ENCODE measurements at places on chromosomes 6 and 20. TPM values are rescaled to one million over a fixed set of nuclear protein-coding genes. Genes with fewer than 3 reads are reported as not detected.

SNAP91 gene
- total RNA-seq = 4.7 TPM

TCP11 gene
- total RNA-seq = not detected

DNA sequence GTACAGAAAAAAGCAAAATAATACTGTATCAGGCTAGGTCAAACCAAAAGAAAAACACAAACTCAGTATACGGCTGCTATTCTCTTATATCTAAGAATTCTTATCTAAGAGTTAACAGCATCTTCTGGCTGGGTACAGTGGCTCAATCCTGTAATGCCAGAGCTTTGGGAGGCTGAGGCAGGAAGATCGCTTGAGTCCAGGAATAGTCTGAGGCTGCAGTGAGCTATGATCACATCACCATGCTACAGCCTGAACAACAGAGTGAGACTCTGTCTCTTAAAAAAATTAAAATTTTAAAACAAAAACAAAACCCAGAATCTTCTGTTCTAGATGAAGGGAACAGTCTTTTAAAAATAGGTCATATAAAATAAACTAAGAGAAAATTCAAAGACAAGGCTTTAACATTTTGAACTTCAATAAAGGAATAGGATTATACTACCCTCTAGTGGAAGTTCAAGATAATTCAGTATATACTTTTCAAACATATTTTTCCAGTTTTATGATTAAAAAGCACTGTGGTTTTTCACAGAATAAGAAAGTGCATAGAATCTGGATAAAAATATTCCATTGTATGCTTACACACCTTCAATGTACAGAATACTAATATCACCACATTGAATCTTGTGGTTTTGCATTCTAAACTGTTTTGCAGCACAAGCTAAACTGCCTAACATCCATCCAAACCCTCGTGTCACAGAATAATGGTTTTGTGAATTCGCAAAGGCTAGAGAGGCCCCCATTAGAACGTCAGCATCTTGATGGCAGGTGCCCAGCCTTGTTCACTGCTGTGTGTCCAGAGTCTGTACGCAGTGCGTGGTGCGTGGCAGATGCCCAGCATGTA is 39.3 kb downstream of the DTNBP1 start:
- H3K4me3 ChIP-seq = no peak overlapping the region
- no peak overlapping the region for H3K27ac ChIP-seq
- H3K27me3 ChIP-seq = no peaks in the 10 kb centered on the region
- H3K36me3 ChIP-seq = no peaks in the 10 kb centered on the region

- no peaks in the 10 kb centered on the region for H3K27me3 ChIP-seq
- no peak overlapping the region for H3K4me3 ChIP-seq
- no peak for DNase-seq
- H3K36me3 ChIP-seq = no peaks in the 10 kb centered on the region
- no peaks in the 10 kb centered on the region for H3K4me1 ChIP-seq
- no peak overlapping the region for H3K27ac ChIP-seq
Measured at GRCh38 chr6:169899481-169900145, 148.2 kb downstream of the ERMARD start.

DNA sequence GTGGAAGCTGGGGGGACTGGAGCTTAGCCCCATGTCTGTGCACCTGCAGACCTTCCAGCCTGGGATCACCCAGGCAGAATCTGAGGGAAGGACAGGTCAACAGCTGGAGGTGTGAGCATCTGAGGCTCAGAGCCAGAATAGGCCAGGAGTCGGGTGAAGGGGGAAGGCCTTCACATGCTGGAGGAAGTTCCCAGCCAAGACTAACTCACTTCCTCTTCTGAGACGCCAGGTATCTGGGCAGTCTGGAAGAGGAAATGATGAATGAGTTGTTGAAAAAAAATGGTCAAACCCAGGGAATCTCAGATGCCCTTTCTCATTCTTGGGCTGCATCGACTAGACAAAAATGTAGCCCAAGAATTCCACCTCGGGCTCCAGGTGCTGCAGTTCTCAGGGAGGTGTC is 73.6 kb upstream of the TIAM2 start:
- H3K4me1 ChIP-seq = no peaks in the 10 kb centered on the region
- H3K4me3 ChIP-seq = no peak overlapping the region
- no peaks in the 10 kb centered on the region for H3K27me3 ChIP-seq
- DNase-seq = no peak

GRCh38 chr6:121550491-121551010 is 115.1 kb downstream of the GJA1 start:
- no peaks in the 10 kb centered on the region for H3K27me3 ChIP-seq
- H3K27ac ChIP-seq = peak overlapping the region; percentile 28
- DNase-seq = no peak
- H3K36me3 ChIP-seq = no peaks in the 10 kb centered on the region

- H3K27me3 ChIP-seq = no peaks in the 10 kb centered on the region
- H3K4me3 ChIP-seq = no peak overlapping the region
- H3K27ac ChIP-seq = no peak overlapping the region
- DNase-seq = no peak
- H3K4me1 ChIP-seq = no peaks in the 10 kb centered on the region
Measured at GRCh38 chr20:56897318-56897957, 268.3 kb downstream of the TFAP2C start.

- H3K27me3 ChIP-seq = no peaks in the 10 kb centered on the region
- H3K4me3 ChIP-seq = no peak overlapping the region
- H3K27ac ChIP-seq = peak overlapping the region; percentile 21
- no peaks in the 10 kb centered on the region for H3K36me3 ChIP-seq
- peaks cover 56% of the 10 kb centered on the region for H3K4me1 ChIP-seq
- no peak for DNase-seq
Measured at GRCh38 chr6:33698494-33698893, 13.0 kb downstream of the UQCC2 start.
